ENCODE measurements at places on chromosomes 12 and 14.

- DNase-seq, result peak; percentile 47
Observed at GRCh38 chr14:32939254-32940065, 781 bp downstream of the NPAS3 start.

- DNase-seq, result peak; percentile 70
Observed at GRCh38 chr14:30443368-30444007, 115.5 kb upstream of the G2E3 start.

GRCh38 chr14:21300892-21301291, 21.0 kb downstream of the RPGRIP1 start:
- DNase-seq, result no peak

DNA sequence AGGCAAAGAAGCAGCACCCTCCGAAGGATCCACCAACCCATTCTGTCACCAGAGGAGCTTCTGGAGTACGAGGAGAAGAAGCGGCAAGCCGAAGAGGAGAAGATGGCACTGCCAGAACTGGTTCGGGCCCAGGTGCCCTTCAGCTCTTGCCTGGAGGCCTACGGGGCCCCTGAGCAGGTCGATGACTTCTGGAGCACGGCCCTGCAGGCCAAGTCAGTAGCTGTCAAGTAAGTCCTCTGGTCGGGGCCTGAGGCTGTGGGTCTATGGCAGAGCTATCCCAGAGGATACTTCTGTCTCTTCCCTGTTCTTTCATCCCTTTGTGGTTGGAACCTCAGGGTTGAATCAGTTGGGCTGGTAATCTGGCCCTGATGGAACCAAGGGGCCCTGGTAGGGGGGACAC, 5.9 kb upstream of the TPI1 start:
- DNase-seq, result no peak

DNA sequence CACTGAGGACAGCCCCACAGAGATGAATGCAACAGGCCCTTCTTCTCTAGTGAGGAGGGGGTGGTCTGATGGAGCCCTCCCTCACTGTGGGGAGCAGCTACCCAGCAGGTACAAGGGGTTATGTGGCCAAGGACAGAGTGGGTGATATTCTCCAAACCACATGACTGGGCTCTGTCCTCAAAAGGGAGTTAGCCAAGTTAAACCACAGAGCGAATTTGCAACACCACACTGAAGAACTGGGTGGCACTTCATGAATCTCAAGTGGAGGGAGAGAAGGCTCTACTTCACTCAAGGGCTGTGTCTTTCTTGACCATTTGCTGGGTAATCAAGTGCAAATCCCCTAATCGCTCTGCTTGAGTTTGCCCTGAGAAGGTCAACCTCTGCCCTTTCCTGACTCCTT, 12.5 kb downstream of the GPR68 start:
- DNase-seq, result no peak

- DNase-seq, result peak; percentile 68
Observed at GRCh38 chr12:11553871-11554533, 95.5 kb upstream of the ETV6 start.

GRCh38 chr14:30225176-30225575, 297.5 kb upstream of the PRKD1 start:
- DNase-seq, result no peak

- no peak for DNase-seq
Observed at GRCh38 chr14:34835312-34835711, 39.8 kb downstream of the BAZ1A start.

DNA sequence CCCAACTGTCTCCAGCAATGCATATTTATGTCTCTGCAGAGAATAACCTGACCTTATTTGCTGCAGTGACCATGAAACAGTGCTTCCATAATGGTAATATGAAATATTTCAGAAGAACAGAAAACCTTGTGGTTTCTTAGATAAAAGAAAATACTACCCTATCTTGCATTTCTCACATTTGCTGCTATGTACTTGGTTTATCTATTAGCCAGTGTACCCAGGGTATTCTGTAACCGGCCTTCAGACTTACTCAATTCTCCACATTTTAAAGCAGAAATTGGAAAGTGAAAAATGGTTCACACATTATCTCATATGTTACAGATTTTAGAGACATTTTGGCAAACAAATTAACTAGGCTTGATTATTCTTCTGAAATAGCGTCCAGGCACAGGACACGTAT, 57.9 kb upstream of the CCDC91 start:
- DNase-seq, result peak; percentile 5

GRCh38 chr14:57057803-57058202, 210.9 kb downstream of the EXOC5 start:
- DNase-seq, result no peak

DNA sequence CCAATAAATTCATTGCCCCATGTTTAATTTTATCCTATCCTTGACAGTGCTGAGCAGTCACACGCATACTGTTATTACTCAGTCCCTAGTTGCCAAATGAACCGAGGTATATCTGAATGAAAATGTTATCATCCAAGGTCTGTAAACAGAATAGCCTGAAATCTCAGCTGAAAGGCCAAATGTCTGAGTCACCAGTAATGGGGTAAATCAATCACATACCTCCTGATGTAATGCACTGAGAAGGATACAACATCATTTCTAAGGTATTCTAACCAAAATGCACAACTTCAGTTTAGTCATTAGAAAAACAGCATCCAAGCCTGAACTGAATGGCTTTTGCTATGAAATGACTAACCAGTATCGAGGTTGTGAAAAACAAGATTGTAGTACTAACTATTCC, 228.6 kb downstream of the DPF3 start:
- DNase-seq, result peak; percentile 99

- no peak for DNase-seq
Observed at GRCh38 chr14:68285421-68286179, 466.0 kb downstream of the RAD51B start.

GRCh38 chr12:39935275-39935674, 170.6 kb downstream of the SLC2A13 start:
- DNase-seq, result peak; percentile 62

GRCh38 chr12:127728285-127728684, 538.7 kb upstream of the TMEM132C start:
- no peak for DNase-seq

GRCh38 chr14:33441633-33442032, 503.0 kb downstream of the NPAS3 start:
- DNase-seq, result no peak

- no peak for DNase-seq
Observed at GRCh38 chr12:11071414-11071813, 9.3 kb upstream of the TAS2R46 start.

- DNase-seq, result no peak
Observed at GRCh38 chr14:55762595-55763232, 182.7 kb downstream of the KTN1 start.

DNA sequence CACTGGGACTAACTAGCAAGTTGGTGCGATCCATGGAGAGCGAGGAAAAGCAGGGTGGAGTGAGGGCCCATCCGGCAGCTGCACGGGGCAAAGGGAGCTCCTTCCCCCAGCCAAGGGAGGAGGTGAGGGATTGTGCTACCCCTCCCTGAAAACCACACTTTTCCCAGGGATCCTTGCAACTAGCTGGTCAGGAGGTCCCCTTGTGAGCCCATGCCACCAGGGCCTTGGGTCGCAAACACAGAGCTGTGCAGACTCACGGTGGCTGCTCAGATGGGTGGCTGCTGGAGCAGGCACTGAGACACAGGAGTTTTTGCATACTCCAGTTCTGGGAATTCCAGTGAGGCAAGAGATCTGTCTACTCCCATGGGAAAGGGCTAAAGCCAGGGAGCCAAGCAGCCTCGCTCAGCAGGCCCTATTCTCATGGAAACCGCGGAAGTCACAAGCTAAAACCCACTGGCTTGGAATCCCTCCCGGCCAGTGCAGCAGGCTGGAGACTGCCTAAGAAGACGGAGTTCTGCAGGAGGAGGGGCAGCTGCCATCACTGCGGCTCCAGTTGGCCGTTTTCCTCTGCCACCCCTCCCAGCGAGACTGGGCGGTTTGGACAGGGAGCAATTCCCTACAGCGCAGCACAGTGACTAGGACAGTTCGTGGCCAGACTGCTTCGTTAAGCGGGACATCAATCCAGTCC, 10.9 kb upstream of the ZNF705A start:
- DNase-seq, result peak; percentile 93

DNA sequence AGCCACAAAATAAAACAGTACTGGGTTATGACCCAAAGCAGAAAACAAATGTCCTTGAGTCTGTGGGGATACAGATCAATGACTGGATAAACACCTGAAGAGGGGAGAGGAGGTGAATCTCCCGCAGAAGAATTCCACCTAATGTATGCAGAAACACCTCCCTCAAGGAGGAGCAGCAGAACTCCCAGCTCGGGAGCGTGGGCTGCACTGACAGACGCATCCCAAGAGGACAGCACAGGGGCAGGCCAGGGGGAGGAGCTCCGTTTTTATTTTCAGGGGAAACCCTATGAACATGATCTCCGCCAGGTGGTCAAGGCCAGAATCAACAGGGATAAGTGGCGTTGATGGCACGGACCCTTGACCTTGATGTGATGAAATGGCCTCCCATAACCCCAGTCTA, 41.8 kb upstream of the PPP2R5C start:
- DNase-seq, result no peak

GRCh38 chr12:70645494-70646317, 8.5 kb upstream of the PTPRB start:
- DNase-seq, result peak; percentile 94

DNA sequence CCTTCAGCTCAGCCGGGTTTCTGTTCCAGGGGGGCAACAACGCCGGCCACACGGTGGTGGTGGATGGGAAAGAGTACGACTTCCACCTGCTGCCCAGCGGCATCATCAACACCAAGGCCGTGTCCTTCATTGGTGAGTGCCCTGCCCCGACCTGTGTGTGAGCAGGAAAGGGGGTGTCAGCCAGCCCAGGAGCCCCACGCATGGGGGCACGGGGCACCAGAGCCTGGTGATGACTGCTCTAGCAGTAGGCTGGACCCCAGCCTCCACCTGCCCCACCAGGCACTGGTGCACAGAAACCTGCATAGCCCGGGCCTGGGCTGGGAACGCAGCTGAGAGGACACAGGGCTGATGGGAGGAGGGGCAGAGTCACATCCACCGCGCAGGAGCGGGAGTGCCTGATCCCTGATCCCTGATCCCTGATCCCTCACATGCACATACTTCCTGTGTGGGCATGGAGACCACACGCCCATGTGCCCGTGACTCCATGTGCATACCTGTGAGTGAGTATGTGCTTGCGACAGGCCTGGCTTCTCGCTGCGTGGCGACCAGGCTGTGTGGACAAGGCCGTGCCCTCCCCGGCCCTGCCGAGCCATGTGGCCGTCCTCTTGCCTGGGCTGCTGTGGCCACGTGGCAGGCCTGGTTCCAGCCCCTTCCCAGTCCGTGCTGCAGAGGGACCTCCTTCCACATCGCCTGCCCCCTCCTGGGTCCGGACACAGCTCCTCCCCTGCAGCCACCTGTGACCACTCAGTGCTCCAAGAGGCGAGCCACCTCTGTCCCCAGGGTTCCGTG, 11.2 kb downstream of the ADSS1 start:
- no peak for DNase-seq

DNA sequence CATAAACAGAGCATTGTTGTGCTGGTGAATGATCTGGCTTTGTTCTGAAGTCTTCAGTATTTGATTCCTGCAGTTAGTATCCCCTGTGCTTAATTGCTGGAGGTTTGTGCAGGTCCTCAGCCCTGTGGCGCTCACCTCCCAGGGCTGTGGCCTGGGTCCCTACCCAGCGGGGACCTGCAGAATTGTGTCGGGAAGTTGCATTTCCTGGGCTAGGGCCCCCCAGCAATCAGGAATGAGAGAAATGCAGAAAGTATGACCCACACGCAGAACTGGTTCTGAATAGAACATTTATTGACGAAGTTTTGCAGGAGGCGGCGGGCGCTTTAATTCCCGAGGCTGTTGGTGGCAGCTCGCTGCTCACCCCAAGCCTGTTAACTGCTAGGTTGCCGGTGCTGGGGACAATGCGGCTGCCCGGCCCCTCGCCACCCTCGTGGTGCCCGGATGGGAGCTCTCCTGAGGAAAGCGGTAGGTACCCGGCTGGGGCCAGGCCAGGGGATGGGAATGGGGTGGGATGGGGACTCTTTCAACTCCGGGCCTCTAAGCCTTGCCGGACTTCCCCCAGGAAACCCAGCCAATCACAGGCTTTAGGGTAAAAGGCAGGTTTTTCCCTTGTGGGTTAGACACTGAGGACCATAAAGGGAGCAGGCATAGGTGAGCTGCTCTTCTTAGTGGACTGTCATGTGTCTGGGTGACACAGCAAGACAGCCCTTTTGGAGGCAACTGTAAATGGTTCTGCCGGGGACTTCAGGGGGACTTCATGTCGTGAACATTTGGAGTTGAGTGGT, 11.6 kb downstream of the PLEKHG3 start:
- no peak for DNase-seq

DNA sequence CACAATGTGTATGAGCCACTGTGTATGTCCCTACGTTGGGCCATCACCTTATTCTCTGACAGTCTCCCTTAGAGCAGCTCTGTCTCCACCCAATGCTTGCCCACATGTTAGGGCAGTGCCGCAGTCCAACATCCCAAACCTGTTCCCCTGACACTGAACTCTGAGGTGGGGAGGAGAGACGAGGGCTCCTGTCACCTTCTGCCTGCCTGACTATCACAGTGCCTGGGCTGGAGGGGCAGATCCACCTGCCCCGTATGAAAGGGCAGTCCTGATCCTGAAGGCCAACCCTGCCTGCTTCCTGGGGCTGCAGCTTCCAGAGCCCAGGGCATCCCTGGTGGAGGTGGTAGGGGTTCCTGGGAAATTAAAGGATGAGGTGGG, 2.2 kb downstream of the TGM1 start:
- no peak for DNase-seq

- no peak for DNase-seq
Observed at GRCh38 chr14:65838565-65838964, 426.0 kb downstream of the FUT8 start.

DNA sequence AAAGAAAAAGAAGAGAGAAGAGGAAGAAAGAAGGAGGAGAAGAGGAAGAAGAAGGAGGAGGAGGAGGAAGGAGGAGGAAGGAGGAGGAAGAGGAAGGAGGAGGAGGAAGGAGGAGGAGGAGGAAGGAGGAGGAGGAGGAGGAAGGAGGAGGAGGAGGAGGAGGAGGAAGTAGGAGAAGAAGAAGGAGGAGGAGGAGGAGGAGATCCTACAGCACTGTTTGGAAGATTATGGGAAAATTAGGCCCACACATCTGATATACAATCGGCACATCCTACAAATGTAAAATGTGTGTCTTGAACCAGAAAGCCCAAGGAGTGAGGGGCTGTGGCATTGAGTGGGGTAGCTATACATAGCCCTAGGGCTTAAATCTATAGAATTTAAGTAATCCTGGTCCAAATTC, 12.0 kb downstream of the BDKRB2 start:
- DNase-seq, result no peak

DNA sequence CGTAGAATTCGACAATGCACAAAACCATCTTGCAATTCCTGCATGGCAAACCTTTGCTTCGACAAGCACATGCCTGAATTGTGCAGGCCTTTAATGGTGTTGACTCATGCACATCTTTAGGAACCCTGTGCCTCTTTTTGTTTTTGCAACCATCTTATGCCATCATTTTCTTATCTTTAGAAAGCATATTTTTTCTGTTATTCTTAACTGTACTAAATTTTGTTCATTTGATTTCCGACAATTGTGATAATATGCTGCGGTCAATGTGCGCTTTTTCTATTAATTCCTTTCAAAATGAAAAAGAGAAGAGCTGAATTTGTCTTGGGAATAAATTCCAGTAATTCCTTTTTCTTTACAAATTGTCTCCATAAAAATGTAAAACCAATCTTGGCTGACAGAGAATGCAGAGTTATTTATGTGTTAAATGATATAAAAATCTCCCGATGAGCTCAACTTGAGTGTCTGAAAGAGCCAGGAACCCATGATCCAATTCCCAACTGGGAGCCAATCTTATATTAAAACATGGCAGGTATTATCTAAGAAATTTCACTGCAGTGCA, 20.1 kb upstream of the CDK17 start:
- DNase-seq, result peak; percentile 53

GRCh38 chr12:120741476-120742421, 16.1 kb downstream of the ACADS start:
- DNase-seq, result no peak

- peak; percentile 27 for DNase-seq
Observed at GRCh38 chr14:89013098-89013504, 188.7 kb downstream of the TTC8 start.
